ENCODE measurements at places on chromosomes 2 and 18.

GRCh38 chr2:55099878-55100820 lies 49.9 kb upstream of the RTN4 start:
- no peak for DNase-seq

GRCh38 chr2:42050703-42051542 lies 3.1 kb downstream of the PKDCC start:
- no peak for DNase-seq

GRCh38 chr2:111030260-111030891 lies 90.3 kb upstream of the BCL2L11 start:
- peak; percentile 58 for DNase-seq

- no peak for DNase-seq
Measured at GRCh38 chr18:51236225-51236624, 38.7 kb upstream of the MEX3C start.

- DNase-seq, result no peak
Measured at GRCh38 chr18:52287151-52287550, 52.8 kb upstream of the DCC start.

DNA sequence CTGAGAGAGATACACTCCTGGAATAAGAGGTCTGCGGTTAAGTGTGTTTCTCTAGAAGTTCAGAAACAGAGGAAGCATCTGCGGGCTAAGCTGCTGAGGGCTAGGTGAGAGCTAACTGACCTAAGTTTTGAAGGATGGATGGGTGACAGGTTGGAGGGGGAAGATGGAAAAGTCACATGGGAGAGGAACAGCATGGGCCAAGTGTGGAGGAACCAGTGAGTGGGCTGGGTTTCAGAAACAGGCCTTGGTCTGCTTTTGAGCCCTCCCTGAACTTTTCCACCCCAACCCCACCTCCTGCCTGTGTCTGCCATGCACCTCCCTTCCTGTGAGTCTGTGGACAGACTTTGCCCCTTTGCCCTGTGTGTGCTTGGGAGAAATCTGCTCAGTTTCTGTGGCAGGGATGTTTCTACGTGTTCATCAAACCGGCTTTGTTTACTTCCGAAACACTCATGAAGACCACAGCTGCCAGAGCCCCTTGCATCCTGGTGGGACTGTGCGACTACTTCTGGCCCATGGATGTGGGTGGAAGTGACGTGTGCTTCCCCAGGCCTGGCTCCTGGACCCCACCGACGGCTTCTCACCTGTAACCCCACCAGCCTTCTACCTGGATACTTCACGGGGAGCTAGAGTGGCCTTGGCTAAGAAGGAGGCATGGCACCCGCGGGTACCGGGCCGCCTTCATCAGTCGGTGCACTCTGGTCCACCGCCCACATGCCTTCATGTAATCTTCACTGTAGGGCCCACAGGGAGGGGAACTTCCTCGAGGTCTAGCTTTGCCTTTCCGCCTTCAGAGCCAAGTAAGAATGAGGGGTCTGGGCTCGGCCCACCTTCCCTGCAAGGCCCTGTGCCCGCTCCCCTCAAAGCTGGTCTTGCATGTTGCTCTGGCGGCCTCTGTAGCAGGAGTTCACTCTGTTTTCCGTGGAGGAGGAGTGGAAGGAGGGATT lies 1.4 kb upstream of the HPCAL1 start:
- no peak for DNase-seq

GRCh38 chr2:1130922-1131321 lies 180.3 kb downstream of the SNTG2 start:
- no peak for DNase-seq
